Calu3 (cell line): ENCODE measurements at places on chromosomes 7 and 10.

DNA sequence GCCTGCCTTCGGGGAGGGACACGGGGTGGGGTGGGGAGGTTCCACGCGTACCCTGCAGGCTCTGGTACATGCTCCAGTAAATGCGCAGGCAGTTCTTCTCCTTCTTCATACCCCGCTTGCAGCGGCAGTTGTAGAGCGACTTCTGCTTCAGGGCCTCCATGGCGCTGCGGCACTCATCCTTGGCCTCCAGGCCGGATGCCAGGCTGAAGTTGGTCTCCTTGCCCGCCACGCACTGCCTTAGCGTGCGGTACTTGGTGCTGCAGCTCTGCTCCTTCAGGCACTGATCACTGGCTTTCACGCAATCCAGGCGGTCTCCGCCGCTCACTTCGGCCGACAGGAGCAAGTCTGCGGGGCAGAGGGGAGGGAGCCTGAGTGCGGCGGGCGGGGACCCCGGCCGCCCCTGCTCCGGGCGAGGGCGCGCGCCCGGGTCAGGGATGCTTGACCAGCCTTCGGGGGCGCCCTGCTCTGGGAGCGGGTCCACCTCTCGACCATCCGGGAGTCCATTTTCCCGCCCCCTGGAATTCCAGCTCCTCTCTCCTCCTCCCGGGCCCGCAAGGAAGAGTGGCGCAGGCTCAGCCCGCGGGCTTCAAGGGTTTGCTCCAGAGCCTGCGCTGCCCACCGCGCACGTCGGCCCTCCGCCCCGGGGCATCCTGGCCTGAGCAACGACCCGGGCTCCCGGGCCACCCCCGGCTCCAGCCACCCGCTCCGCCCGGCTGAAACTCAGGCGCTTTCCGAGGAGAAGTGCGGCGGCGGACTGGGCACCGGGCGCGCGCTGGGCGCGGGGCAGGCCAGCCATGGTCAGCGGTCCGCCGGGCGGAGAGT, 2.0 kb downstream of the GFRA1 start:
- DNase-seq = no peak

- DNase-seq = no peak
Observed at GRCh38 chr10:27746397-27747095, 927 bp upstream of the MKX start.

- no peak for DNase-seq
Observed at GRCh38 chr10:22370320-22370719, 25.0 kb downstream of the SPAG6 start.

DNA sequence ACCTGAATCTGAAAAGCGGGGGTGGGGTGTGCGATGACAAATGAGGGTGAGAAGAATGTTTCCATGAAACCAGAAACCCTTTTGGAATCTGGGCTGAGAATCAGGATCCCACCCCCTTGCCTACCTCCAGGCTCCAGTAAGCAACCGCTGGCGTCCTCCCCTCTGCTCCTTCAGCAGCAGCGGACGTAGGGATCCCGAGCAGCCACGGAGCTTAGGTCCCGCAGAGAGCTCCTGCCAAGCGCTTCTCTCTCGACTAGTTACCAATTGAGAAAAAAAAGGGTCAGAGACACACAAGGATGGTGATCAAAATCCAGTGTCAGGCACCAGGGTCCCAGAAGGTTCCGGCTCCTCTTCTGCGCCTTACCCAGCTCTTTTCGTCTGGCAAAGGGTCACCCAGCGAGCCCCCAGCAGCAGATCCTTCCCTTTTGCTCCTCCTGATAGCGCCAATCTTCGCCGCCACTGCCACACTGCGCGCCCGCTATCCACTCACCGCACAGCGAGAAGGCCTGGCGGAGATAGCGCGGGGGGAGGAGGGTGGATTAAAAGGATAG, 733.5 kb downstream of the ZWINT start:
- DNase-seq = no peak

DNA sequence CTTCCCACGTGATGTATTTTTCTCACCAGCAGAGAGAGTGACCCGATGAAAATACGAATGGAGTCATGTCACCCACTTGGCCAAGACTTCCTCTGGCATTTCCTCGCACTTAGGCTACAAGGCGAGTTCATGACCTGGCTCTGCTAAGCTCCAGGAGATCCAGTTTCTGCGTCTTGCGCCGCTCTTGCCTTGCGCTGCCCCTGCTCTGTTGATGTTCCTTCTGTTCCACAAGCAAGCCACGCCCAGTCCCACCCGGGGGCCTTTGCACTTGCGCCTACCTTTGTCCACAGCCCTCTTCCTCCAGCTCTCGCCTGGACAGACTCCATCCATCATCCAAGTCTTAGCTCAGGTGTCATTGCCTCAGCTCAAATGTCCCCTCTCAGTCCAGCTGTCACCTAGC, 116.3 kb upstream of the SHH start:
- DNase-seq = no peak

DNA sequence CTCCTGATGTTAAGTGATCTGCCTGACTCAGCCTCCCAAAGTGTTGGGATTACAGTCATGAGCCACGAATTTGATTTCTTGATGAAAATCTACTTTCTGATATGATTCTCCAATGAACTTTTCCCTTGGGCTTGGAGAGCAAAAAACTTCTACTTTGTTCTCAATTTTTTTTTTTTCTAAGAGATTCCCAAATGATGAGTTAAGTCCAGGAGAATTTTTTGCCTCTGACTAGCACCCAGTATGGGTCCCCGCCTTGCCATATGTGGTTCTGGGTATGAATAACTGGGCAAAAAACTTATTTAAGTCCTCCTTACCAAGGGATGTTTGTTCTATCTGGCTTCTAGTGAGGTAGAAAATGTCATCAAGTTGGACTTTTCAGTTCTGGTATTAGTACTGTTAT, 147.9 kb upstream of the LYZL1 start:
- no peak for DNase-seq

- no peak for DNase-seq
Observed at GRCh38 chr7:31456646-31457368, 57.1 kb upstream of the ITPRID1 start.

GRCh38 chr10:62619413-62619738, 185.1 kb upstream of the ADO start:
- no peak for DNase-seq

DNA sequence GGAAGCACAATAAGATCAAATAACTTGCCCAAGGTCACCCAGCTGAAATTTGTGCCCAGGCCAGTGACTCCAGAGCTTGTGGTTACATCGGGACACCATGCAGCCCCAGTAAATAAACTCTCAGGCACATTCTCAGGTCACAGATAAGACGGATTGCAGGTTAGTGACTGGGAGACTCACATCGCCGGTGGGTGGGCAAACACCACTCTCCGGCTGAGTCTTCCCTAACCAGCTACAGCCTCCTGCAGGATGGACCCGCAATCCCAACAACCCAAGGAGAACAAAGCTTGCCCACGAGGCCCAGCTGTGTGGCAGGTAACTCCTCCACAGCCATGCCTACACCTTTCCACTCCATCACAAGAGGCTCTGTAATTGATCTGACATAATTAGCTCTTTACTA, 81.7 kb upstream of the EFCAB10 start:
- DNase-seq = no peak

DNA sequence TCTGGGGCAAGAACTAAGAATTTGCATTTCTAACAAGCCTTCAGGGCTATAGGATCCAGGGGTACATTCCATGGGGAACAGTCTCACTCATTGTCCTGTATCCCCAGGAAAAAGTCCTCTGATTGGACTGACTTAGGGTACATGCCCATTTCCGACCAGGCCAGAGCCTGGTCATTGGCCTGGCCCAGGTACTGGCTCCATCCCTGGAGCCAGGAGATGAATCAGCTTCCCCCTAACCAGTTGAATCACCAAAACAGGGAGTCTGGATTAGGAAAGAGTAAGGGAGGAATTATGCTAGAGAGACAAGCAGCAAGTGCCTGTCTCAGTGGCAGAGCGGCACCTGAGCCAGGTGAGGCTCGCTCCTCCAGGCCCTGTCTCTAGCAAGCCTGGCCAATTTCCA, 137.5 kb downstream of the FGFR2 start:
- DNase-seq = no peak

GRCh38 chr7:825386-825785, 6.9 kb upstream of the SUN1 start:
- no peak for DNase-seq

GRCh38 chr10:132136689-132137088, 50.1 kb upstream of the DPYSL4 start:
- no peak for DNase-seq

DNA sequence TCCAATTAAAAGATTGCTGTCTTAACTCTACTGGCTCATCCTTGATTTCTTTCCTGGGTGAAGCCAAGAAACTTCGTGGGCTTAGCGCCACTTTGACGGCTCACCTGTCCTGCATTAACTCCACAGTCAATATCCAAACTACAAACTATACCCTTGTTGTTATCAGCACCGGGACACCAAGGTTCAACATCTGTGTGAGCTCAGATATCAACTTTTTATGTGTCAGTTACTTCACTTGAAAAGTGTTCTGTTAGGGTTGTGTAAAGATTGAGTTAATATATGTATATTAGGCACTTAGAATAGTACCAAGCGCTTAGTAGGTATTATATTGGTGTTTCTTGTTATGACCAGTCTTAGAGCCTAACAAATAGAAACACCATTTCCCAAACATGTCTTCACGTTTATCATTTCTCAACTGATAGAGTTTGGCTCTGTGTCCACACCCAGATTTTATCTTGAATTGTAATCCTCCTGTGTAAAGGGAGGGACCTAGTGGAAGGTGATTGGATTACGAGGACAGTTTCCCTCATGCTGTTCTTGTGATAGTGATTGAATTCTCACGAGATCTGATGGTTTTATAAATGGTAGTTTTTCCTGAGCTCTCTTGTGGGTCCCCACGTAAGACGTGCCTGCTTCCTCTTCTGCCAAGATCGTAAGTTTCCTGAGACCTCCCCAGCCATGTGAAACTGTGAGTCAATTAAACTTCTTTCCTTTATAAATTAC, 19.0 kb upstream of the ST8SIA6 start:
- DNase-seq = no peak

DNA sequence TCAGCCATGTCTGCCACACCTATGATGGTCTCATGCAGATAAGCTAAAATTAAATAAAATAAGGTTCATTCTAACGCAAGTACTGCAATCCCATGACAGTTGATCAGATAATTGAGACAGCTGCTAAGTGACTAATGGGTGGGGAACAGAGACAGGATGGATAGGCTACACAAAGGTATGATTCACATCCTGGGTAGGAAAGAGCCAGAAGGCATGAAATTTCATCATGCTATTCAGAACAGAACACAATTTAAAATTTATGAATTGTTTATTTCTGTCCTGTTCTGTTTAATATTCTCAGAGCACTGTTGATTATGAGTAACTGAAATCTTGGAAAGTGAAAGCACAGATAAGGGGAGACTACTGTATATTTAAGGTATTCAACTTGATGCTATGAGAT, 381.8 kb upstream of the SORCS1 start:
- no peak for DNase-seq

- no peak for DNase-seq
Observed at GRCh38 chr7:64300641-64301405, 12.9 kb upstream of the ZNF736 start.

GRCh38 chr10:75288140-75288711, 52.5 kb upstream of the COMTD1 start:
- no peak for DNase-seq

DNA sequence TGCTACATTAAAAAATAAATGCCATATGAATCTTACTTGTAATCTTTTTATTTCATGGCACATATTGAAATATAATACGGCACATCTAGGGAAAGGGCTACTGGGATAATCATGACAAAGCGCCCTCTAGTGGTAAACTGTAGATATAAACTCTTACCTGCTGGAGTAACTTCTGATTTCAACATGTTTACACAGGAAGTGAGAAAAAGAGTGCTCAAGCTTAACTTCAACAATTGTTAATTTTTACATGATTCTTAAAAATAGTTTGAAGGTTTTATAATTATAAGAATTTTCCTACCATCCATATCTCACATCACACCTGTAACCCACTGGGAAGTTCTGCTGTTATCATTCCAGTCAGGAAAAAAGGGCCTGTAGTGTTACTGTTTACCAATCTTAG, 2.0 kb upstream of the HEPACAM2 start:
- peak; percentile 51 for DNase-seq

DNA sequence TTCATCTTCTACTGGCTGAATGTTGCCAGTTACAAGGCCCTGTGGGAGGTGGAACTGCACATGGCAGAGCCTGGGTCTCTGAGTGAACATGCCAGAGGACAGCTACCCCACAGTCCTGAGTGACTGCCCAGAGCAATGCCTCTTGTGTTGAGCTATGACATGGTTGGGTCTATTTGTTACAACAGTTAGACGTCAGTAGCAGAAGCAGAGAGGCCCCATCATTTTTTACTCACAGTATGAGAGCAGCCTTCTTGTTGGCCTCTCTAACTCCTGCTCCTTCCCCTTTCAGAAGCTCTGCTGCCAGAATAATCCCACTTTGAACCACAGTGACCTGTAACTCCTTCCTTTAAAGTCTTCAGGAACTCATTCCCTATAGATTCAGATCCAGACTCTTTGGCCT, 30.8 kb upstream of the NRP1 start:
- DNase-seq = no peak

- DNase-seq = no peak
Observed at GRCh38 chr10:48550071-48550691, 54.7 kb downstream of the ARHGAP22 start.

- DNase-seq = peak; percentile 51
Observed at GRCh38 chr10:115093776-115094408, 727 bp downstream of the ATRNL1 start.

- no peak for DNase-seq
Observed at GRCh38 chr10:30435073-30435422, 1.1 kb downstream of the MAP3K8 start.

- DNase-seq = no peak
Observed at GRCh38 chr10:127449490-127449889, 99.6 kb upstream of the NPS start.

GRCh38 chr7:112422842-112423496, 27.3 kb upstream of the IFRD1 start:
- peak; percentile 85 for DNase-seq

DNA sequence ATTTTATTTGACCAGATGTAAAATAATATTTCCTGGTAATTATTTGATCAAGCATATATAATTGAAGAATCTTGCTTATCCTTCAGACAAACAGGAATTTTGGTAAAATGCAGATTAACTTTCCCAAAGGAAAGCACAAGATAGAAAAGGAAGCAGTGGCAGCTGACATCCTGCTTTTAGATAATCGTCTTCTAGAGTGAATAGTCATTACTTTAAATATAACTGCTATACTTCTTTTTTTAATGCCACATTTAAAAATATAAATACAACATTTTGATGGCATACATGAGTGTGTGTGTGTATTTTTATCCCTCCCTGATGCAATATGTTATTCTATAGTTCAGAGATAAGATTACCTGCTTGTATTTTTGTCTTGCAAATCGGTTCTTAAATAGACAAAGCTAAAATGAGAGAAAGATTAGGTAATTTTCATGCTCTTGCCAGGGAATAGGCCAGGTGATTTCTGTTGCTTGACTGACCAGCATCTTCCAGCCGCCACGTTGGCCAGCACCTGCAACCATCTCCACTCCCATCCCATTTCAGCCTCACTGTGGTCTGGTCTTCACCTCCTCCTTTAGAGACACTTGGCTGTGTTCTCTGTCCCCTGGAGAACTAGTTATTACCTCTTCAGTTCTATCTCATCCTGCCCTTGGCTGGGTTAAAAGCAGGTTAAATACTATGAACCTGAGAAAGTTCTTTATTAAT, 58.1 kb downstream of the MDFIC start:
- DNase-seq = no peak

- DNase-seq = peak; percentile 85
Observed at GRCh38 chr10:33334805-33335550, 511 bp upstream of the NRP1 start.
